ENCODE measurements at places on chromosomes 5 and 9.

DNA sequence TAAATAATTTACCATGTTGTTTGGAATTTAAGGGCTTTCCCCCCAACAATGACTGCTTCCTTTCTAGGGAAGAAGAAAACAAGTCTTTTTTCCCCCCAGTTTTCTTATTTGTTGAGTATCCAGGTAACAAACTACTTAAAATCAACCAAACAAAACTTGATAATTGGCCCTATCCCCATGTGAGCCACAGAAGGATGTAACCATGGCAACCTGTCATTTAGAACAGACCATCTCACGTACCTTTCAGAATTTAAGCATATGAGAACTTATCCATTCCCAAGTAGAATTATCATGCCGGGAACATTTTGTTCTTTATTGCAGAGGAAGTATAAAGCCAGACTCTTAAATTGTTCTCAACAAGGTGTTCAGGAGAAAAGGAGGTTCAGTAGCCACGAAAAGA lies 392.3 kb downstream of the CETN3 start:
- DNase-seq = no peak

- peak; percentile 76 for DNase-seq
Measured at GRCh38 chr9:136576269-136576626, 30.4 kb upstream of the NOTCH1 start.

DNA sequence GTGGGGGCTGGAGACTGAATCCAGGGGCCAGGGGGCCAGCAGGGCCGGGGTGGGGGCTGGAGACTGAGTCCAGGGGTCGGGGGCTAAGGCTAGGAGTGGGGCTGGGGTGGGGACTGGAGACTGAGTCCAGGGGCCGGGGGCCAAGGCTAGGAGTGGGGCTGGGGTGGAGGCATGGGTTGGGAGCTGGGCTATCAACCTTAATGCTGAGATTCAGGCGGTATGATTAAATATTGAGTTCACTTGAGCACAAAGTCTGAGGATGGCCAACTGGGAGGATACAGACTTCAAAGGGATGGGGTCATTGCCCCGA lies 17.0 kb upstream of the LRRC14B start:
- DNase-seq = no peak

GRCh38 chr5:149803641-149804468 lies 73.7 kb downstream of the PPARGC1B start:
- DNase-seq = no peak

DNA sequence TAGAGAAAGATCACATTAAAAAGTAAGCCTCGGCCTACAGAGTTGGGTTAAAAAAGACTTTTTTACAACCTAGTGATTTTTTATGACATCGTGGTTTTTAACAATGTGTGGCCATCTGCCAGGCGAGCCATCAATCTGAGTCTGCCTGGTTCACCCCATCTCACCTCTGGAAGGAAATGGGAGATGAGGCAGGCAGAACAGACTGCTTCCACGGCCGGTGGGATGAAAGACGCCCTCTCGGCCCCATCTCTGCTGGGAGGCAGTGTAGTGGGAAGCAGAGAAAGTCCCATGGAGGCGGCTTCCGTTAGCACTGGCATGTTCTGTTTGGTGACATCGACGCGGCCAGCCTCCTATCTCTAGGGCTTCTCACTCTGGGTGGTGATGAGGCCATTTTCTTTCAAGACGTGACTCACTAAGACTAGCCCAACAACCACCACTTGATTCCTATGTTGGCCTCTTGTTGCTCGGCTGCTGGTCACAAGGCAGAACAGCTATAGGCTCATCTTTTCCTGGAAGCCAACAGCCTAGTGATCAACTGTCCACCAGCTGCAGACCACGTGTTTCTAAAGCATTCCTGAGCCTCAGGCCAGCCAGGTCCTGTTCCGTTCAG lies 132.4 kb upstream of the OTULINL start:
- DNase-seq = no peak

- DNase-seq = no peak
Measured at GRCh38 chr5:155529362-155529761, 515.8 kb downstream of the KIF4B start.

- no peak for DNase-seq
Measured at GRCh38 chr5:159105145-159106053, 5.7 kb upstream of the EBF1 start.

- DNase-seq = no peak
Measured at GRCh38 chr5:139196296-139196956, 1.7 kb downstream of the SIL1 start.

GRCh38 chr5:94021246-94021645 lies 279.8 kb upstream of the POU5F2 start:
- DNase-seq = no peak

- no peak for DNase-seq
Measured at GRCh38 chr9:21016701-21017491, 14.5 kb downstream of the HACD4 start.

DNA sequence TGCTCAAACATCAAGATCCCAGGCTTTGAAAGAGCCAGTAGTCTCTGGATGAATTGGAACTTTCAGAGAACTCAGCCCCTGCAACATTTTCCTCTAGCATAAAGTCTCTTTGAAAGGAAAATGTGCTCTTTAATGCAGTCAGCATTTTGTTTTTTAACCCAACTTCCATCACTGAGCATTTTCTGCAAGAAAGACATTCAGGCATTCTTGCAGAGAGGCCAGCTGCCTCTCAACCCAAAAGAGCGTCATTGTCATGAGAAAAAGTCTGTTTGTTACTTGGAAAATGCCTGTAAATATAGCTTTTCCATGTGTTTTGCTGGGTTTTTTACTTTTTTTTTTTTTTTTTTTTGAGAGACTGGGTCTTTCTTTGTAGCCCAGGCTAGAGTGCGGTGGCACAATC lies 225.0 kb downstream of the ADAMTSL1 start:
- DNase-seq = no peak

GRCh38 chr5:54760182-54760935 lies 225.0 kb downstream of the ESM1 start:
- no peak for DNase-seq

DNA sequence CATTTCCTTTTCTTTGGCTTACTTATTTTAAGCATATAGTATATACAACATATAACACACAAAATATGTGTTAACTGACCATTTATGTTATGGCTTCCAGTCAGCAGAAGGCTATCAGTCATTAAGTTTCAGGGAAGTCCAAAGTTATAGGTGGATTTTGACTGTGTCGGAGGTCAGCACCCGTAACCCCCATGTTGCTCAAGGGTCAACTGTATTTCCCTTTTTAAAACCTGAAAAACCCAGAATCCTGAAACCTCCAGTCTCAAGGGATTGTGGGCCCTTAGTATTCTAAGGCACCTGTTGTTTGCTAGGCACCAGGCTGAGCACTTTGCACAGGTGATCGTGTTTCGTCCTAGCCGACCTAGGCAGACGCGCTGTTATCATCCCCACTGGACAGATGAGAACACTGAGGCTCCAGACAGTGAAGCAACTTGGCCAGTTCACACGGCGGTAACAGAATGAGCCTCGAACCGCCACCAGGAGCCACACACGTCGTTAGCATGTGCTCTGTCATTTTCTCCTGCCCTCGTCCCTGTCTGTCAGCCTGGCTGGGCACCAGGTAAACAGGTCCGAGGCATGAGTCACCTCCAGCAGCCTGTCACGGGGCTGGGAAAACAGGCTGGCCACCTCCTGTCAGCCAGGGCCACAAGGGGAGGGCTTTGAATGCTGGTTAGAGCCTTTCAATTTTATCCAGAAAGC lies 39.9 kb downstream of the DUSP1 start:
- DNase-seq = peak; percentile 89

DNA sequence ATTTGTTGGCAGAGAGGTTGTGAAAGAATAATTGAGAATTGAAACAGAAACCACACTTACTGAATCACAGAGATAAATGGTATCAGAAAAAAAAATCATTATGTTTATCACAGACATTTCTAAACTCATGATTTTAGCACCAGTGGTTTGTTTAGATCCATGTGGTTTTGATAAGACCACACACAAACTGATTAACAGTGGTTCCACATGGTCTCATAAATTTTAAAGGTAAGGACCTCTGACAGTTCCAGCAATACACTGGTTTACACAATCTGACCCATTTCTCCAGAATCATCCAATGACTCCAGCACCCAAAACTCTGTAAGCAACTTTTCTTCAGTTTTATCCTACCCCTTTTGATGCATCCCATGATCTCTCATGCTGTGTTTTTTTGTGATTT lies 261.2 kb downstream of the ANXA1 start:
- DNase-seq = no peak

DNA sequence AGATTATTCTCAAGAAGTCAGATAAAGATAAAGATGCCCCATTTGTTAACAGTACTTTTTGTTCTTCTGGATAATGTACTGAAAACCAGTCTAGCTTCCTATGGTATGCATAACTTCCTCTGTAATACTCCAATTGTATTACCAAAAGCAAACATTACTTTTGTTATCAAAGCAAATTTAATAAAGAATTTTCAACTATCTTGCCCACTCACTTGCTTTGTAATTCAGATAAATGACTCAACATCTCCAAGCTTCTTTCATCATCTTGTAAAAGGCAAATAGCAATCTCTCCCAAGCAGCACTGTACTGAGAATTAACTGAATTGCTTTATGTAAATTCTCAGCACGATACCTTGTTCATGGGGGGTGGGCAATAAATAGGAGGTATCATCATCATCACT lies 98.3 kb downstream of the NFIB start:
- DNase-seq = no peak

DNA sequence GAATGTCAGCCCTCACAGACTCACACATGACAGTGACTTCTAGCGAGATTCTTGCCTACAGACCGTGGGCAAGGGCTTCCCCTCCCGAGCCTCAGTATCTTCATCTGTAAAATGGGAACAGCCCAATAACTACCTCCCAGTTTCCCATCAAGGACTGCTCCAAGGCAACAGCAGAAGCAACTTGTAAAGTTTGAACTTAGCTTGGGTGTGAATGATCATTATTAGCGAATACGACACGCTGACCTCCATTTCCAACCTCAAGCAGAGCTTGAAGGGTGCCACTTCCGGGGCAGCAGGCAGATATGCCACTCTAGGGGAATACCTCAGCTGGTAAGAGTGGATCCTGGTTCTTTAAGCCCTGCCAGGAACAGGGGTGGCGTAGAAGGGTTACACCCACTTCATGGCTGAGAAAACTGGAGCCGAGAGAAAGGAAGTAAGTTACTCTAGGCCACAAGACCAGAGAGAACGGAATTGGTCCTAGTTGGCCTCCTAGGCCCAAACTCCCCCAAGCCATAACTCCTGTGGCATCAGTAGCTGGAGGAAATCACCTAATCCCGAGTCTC lies 2.0 kb downstream of the RNF44 start:
- DNase-seq = peak; percentile 40

DNA sequence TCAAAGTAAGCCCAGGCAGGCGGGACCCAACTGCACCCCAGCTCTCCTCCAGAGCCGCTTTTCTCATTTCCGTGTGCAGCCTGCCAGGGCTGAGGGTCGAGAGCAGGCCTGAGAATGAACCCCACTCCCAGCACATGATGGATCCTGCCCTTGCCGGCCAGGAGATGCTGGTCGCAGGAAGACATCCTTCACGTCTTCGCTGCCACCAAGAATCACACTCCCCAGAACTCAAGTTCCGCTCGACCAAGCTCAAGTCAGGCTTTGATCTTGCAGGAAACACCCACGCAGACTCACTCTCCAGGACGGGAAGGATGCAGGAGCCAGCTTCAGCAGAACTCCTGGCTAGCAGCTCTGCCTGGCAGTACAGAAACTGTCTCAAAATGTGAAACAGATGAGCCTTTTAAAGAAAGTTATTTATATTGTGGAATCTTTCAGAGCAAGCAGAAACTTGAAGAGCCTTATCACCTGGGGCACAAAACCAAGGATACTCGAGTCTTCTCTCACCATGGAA lies 102.4 kb downstream of the ROR2 start:
- DNase-seq = no peak

Data from prostate gland (tissue), 2 donors.